ENCODE measurements at places on chromosomes 6 and 20.

DNA sequence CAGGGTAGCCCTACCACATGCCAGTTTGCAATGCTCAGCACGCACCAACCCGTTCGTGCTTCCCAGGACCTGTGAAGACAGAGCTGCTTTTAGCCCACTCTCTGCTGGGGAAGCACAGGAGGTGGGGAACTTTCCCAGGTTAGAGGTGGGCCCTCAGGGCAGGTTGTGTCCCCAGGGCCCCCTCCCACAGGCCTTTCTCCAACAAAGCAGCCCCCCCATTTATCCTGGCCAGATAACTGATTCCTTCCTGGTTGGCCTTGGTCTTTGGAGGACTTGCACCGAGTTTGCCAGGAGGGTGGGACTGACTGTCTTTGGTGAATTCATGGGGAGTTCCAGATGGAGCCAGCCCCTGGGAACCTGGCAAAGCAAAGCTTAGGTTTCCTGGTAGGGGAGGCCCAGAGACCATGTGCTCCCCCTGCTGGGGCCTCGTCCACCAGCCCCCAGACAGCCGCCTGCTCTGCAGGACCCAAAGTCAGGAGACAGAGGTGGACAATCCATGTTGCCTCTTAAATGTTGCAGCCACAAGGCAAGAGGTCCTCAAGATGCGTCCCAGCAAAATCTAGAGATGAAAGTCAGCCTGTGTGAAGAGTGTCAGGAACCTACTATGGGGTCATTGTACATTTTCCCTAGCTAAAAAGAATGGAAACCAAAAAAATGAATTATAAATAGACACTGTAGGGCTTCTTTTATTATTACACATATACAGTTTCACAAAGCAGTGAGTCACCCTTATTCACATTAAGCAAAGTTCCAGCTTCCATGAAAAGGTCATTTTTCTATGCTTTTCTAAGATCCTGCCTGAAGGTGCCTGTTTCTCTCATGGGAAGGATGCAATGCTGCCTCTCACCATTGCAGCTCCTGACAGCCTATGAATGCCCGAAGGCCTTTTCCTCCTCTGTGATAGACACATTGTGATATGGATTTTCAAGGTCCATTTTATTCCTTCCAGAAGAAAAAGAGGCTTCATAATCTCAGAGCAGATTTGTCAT lies 497.8 kb downstream of the PREX1 start:
- no peak for DNase-seq

DNA sequence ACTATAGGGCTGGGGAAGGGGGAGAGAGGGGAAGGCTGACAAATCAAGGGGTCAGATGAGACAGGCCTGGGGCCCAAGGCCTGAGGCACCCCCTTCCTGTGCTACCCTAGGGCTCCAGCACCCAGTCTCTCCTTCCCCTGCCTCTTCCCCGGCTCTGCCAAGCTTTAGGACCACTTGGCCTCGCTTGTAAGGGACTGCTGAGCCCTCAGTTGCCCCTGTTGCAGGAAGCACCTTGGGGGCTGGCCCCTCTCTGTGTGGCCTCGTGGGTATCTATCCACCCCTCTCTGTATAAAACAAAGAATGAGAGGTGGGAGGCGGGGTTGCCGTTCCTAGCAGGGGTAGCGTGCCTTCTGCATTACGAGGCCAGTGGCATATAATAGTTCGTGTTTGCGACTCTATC lies 21.4 kb upstream of the SMOC2 start:
- no peak for DNase-seq

DNA sequence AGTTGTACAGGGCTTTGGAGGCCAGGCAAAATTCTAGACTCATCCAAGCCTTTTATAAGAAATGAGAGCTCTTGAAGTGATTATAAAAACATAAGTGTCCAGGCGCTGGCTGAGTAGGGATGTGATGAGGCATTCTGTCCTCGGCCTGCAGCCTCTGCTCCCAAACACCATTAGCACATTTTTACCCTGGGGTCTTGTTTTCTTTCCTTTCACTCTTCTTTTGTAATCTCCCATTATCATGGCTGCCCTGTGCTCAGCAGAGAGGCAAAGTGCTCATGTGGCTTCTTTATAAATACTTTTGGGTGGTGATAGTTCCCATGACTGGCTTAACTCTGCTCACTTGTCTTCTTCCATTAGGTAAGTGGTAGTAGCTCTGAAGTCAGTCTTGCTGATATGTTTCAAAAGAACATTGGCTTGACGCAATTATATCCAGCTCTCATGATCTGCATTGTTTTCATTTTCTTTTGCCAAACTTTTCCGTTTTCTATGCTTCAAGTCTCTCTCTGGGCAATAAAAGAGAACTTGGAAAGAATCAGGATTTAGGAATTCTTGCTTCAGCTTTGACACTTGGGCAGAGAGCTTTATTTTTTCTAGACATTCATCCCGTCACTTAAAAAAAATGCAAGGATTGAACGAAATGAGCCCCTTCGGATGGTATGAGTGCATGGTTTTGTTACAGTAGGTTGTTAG lies 61.1 kb downstream of the CAP2 start:
- DNase-seq: no peak

DNA sequence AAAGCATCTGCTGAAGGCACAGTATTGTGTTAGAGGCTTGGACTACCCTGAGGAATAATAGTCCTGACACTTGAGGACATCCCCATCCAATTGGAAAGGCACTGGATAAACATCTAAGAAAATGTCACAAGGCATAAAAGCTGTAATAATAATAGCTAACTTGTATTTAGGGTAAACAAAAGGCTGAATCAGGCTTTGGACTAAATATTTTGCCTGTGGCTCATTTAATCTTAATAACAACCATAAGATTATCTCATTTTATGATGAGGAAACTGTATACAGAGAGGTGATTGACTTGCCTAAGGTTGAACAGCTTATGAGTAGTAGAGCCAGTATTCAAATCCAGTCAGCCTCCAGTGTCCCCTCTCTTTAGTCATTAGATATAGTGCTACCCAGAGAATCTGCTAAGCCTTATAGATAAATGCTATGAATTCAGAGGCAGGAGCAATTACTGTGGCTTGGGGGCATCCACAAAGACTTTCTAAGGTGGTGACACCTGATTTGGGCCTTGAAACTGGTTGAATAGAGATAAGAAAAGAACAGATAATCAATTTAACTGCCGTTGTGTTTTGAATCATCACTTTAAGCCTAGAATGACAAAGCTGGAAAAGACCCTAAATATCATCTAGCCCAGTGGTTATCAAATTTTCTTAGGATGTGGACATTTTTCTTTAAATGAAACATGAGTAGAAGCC lies 7.5 kb upstream of the ZSWIM1 start:
- no peak for DNase-seq

GRCh38 chr6:68134796-68135195 lies 500.3 kb upstream of the ADGRB3 start:
- DNase-seq: no peak
